Spleen (tissue), 13 donors: ENCODE measurements at places on chromosomes 11 and 22.

DNA sequence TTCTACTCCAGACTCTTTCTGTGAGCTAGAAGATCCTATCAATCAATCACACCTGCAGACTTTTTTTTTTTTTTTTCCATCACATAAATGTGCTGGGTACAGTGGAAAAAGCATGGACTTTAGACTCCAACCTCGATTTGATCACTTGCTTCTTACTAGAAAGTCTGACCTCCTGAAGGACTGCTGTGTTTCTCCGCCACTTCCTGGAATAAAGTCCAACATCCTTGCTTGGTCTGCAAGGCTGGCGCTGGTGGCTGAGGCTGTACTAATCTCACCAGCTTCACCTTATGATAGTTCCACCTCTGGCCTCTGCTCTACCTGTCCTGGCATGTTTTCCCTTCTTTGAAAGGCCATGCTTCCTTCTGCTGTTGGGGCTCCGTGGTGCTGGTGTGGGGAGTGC lies 60.9 kb upstream of the SESN3 start:
- DNase-seq, result no peak

DNA sequence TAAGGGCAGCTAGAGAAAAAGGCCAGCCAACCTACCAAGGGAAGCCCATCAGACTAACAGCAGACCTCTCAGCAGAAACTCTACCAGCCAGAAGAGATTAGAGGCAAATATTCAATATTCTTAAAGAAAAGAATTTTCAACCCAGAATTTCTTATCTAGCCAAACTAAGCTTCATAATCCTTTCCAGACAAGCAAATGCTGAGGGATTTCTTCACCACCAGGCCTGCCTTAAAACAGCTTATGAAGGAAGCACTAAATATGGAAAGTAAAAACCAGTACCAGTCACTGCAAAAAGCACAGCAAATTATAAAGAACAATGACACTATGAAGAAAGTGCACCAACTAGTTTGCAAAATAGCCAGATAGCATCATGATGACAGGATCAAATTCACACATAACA lies 30.6 kb upstream of the CASP12 start:
- DNase-seq, result no peak

DNA sequence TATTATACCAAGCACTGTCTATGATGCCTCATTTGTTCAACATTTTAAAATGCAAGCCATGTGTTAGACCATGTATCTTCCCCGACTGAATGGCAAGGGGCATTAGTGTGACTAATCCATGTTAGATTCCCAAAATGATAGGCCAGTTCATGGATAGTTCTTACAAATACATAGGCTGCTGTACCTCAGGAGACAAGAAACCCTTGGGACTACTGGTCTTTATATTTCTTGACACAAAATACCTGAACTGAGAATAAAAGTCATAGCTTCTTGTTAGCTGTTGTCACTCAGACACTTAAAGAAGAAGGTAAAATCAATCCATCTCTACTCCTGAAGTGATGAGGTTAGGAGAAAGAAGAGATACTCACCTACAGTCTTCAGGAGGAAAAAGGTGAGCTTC lies at the start of gene OR8D4:
Gene OR8D4 (plus strand): TSS at position 301 of the 400 bp plus-strand sequence. CDS start 4,265 bp downstream, outside the sequence.
- DNase-seq, result no peak

GRCh38 chr11:100808904-100809491 lies 121.9 kb downstream of the ARHGAP42 start:
- DNase-seq, result no peak

DNA sequence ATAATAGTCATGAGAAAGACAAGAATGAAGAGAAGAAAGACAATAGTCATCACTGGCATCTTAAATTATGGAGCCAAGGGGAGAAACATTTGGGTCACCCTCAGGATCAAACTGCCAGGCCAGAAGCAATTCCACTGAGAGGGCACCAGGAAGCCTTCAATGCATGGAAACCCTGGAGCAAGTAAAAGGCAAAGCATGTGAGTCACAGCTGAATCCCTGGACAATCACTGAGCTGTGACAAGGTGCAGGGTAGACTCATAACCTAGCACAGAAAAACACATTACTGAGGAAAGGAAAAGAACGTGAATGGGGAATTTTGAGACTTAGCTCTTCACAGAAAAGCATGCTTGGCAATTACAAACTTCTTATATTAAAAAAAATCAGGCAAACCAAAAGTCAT lies 1.6 kb downstream of the KCNJ1 start:
- DNase-seq, result no peak

DNA sequence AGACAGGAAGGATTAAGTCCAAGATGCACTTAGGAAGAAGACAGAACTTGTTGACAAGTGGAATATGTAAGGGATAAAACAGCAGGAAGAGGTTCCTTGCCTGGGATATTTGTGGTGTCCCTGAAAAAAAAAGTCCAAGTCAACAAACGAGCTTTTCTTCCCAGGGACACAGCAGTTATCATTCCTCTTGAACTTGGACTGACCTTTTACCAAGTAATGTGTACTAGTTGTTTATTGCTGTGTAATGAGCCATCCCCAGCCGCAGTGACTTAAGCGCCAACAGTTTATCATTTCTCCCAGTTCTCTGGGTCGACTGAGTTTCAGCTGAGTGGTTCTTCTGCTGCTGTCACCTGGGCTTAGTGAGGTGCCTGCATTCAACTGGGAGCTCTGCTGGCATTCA lies 37.0 kb downstream of the KREMEN1 start:
- no peak for DNase-seq

DNA sequence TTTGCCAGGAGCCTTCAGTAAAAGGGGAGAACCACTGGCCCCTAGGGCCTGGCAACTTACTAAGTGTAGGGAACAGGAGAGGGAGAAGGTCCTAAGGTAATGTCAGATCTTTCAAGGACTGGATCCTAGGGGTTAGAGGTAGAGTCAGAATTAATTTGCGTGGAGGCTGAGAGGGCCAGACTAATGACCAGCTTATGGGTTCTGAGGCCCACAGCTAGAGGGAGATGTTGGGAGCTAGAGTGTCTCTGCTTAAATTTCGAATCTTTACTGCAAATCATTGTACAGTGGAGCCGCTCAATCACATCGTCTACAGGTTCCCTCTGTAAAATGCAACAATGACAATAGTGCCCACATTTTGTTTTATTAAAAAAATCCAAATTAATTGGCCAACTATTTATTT lies 31.4 kb downstream of the CLMP start:
- DNase-seq, result no peak

DNA sequence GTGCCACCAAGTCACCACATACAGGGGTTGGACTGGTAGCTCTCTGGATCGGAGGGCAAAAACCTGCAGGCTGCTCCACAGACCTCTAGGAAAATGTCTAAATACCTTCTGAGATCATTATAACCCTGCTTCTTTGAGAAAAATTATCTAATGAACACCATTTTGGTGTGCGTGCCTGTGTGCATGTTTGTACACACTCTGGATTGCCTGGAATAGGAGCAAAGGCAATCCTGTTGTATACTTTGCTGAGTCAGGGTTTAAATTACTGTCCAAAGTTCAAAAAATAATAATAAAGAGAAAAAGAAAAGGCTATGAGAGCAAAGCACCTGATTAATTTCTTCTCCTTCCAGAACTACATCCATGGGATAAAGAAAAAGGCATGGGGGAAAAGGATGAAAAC lies 11.0 kb downstream of the JAML start:
- no peak for DNase-seq
